ENCODE measurements at places on chromosomes 6 and 20. TPM values are rescaled to one million over a fixed set of nuclear protein-coding genes. Genes with fewer than 3 reads are reported as not detected.

The LAMA4 gene
- 18.7 TPM for total RNA-seq

DNA sequence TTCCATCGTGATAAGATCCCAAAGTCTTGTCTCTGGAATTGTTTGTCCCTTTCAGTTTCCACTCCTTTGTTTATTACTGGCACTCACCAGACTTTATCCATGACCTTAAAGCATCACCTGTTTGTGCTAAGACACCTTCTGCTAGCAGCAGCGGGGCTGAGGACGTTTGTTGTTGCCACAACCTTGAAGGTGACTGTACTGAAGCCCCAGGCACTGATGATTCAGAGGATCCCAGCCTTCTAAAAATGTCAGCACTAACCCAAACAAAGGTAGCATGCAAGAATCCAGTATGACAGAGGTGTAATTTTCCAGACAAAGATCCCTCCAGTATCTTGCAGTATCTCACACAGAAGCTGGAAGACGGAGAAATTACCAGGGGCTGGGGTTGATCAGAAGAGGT lies 28.9 kb upstream of the SMIM8 start:
- no peak for DNase-seq

GRCh38 chr20:47544240-47544639 lies 42.6 kb downstream of the NCOA3 start:
- no peak for DNase-seq

DNA sequence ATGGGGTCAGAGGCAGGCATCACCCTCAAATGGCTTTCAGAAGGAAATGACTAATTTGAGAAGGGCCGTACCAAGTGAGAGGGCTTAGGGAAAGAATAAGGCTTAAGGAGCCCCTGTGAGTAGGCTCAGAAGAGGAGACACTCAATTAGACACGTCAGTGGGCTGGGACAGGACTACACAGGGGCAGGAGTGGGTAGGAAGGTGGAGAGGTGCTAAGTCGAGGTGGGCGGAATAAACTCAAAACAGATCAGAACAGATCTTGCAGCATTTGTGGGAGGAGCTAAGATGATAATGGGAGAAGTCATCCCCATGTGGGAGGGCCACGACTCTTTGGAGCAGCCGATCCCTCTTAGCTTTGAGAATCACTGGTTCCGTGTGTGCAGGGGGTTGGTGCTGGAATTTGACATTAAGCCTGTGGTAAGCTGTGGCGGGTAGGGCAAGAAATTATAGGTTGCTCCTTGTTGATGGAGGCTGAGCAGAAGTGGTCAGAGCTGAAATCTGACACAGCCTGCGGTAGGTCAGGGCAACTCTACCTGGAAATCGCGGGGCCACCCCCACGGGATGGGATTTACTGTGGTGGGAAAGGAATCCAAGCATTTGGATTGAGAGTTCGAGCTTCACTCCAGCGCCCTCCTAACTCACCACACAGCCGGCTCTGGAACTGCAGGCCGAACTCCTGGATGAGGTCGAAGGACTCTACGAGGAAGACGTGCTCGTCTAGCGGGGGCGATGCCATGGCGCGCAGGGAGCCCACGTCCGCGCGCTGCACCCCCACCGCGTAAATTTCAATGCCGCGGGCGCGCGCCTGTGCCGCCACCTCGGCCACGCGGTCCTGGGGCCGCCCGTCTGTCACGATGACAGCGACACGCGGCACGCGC lies 2.8 kb upstream of the RBPJL start:
- no peak for DNase-seq

All from lower leg skin (tissue), 4 donors.